Neural progenitor cell (in vitro differentiated cells): ENCODE measurements at places on chromosomes 2 and 18.

GRCh38 chr2:144495227-144496091, 24.5 kb downstream of the ZEB2 start:
- DNase-seq = no peak

DNA sequence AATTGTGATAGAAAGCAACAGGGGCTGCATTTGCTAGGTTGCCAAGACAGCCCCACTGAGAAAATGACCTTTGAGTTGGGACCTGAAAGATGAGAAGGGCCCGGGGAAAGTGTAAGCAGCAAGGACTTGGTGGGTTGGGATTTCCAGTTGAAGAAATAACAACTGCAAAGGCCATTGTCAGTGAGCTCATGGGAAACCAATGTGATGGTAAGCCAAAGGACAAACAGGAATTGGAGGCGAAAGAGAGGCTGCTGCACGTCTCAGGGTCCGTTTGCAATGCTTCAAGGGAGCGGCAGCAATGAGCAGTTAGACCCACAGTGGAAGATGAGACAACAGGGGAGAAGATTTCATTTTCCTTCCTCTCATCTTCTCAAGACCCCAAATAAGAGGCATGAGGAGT, 51.5 kb upstream of the RGPD4 start:
- no peak for DNase-seq

- DNase-seq = peak; percentile 73
Observed at GRCh38 chr2:16553226-16553625, 112.4 kb downstream of the CYRIA start.

DNA sequence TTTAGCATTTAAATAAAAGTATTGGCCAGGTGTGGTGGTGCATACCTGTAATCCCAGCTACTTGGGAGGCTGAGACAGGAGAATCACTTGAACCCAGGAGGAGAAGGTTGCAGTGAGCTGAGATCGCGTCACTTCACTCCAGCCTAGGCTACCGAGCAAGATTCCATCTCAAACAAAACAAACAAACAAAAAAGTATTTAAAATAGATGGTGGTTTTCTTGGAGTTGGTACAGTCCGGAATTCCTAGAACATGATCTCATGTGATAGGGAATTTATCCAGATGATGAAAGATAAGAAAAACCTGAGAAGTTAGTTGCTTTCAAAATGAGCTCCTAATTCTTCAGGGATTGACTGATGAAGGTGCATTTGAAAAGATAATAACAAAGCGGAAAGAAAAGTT, 62.0 kb downstream of the BIRC6 start:
- no peak for DNase-seq

GRCh38 chr18:28267878-28268625, 91.1 kb upstream of the CDH2 start:
- no peak for DNase-seq

DNA sequence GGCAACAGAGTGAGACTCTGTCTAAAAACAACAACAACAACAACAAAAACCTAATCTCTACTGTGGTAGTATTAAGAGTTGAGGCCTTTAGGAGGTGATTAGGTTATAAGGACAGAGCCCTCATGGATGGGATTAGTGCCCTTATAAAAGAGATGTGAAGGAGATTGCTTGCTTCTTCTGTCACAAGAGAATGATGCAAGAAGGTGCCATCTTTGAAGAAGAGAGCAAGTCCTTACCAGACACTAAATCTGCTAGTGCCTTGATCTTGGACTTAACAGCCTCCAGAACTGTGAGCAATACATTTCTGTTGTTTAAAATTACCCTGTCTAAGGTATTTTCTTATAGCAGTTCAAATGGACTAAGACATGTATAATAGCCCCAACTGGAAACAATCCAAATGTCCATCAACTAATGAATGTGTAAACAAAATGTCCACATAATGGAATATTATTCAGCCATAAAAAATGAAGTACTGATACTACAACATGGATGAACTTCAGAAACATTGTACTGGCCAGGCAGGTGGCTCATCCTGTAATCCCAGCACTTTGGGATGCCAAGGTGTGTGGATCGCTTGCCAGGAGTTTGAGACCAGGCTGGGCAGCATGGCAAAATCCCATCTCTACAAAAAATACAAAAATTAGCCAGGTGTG, 1.6 kb upstream of the ARHGEF33 start:
- no peak for DNase-seq
